Stimulated activated CD8-positive, alpha-beta memory T cell treated with anti-CD3 and anti-CD28 coated beads, Interleukin-15, amount 100 ng/mL, for 24 hours (primary cell): ENCODE measurements at places on chromosomes 12 and 14.

DNA sequence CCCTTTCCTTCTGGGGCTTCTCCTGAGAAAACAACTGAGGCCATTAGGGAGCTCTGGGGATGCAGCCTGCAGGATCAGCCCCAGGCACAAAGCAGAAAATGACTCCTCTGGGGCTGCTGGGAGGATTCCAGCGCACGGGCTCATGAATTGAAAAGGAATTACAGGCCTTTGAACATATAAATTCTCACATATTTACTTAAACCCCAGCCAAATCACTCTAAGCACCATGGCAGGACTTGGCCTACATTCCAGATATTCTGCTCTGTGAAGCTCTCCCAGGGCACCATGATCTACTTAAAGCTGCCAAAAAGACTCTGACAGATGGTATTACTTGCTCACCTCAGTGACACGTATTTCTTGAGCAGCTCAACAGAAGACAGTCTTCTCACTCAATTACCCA is 87.2 kb downstream of the ZFC3H1 start:
- no peak for DNase-seq

DNA sequence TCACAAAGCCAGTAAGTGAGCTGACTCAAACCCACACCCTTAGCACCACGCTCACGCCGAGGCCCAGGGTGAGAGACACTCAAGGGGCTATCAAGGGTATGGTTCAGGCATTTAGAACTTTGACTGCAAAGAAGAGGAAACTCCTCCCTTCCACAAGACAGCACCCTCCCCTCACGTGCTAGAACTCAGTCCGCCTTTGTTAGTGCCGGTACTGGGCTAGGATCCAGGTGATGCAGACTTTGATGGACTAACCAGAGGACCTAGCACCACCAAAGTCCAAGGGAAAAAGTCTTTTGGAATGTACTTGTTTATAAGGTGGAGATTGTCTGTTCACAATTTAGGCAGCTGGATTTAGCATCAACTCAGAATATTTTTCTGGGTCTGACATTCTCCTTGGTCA is 33.7 kb downstream of the VWF start:
- DNase-seq = no peak

DNA sequence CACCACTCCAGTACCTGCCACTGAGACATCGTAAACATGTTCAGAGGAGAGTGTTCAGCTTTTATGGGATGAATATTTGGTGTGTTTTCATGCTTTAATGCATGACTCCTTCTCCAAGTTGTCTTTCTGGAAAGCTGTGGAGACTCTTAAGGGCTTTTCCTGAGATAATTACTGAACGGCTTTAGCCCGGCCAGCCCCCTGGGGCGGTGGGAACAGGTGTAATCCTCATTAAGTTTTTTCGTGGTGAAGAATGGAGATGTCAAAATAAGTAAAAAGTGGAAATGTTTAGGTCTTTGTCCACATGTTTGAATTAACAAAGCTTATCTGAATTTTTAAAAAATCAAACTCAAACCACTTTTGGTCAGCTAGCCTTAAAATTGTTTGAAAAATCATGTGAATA is 1.5 kb downstream of the SYNE2 start:
- no peak for DNase-seq

DNA sequence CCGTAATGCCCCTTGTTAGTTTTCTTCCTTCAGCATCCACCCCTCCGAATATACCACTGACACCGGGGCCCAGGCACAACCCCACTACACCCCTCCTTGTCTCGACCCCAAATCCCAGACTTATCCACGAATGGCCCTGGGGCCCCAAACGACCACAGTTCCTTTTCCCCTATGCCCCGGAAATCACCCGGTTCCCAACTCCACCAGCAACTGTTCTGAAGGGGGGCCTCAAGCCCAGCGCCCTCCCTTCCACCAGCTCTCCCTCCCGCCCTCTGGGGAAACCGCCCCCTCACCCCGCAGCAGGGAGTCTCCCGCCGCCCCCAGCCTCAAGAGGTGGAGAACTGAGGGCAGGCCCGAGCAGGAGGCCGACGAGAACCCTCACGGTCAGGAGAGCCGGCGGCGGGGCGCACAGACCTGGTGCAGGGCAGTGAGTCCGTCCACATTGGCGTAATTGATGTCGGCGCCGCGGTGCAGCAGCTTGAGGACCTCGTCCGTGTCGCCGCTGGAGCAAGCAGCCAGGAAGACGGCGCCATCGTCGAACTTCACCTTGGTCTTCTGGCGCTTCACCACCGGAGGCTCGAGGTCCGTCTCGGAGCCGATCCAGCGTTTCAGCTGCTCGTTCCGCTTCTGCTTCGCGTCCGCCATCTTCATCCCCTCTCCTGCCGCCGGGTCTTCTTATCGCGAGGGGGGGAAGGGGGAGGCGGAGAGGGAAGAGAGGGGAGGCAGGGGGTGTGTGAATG is 446 bp downstream of the PPP1R12A start:
- peak; percentile 19 for DNase-seq

GRCh38 chr14:63563370-63564026 is 20.3 kb upstream of the PPP2R5E start:
- DNase-seq = no peak

DNA sequence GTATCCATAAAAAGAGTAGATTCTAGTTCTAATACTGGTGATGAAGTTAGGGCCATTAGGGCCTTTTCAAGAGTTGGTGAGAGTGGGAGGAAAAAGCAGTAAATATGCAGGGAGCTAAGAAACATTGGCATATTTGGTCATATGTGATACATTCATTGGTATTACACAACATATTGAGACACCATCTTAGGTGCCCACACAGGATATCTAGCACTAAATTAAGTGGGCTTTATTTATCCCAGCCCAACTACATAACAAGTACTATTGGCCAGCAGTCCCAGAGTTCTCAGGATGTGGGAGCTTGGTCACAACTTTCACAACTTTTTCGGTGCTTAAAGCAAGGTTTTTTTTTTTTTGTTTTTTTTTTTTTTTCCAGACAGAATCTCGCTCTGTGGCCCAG is 2.0 kb upstream of the ING4 start:
- no peak for DNase-seq

DNA sequence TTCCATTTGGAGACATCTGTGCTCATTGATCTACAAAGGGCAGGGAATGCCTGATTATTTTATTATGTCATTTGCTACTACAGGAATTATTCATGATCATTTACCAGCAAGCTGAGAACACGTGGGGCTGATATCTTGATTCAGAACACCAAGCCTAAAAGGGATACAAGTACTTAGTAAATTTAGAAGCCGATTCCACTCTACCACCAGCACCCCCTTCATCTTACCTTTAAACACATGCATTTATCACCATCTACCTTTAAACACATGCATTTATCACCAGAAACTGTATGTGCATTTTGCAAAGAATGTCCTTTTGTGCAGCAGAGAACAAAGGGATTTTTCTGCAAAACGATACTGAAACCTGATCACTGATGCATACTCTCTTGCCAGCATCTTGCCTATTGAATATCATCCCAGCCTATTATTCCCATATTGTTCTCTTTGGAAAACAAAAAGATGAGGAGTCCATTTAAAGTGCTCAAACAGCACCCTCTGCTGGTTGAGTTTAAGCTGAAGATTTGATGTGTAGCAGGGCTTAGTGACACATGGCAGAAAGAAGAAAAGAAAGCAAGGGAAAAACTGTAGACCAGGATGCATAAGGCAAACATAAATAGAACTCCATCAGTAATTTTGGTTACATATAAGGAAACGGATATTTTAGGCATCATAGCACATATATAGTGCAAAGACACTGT is 132.6 kb upstream of the PLEKHG7 start:
- no peak for DNase-seq

- no peak for DNase-seq
Observed at GRCh38 chr12:61891632-61892031, 368.6 kb upstream of the USP15 start.

DNA sequence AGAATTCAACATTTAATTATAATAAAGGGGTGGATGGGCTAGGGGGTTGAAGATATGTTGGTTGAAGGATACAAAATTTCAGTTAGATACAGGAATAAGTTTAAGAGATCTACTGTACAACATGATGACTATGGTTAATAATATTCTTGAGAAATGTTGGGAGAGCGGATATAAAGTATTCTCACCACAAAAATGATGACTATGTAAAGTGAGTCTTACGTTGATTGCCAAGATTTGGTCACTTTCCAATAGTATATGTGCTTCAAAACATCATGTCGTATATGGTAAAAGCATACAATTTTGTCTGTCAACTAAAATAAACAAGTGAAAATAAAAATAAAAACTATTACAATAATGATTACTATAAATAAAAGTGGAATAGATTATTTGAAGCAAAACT is 802.0 kb downstream of the C12orf50 start:
- no peak for DNase-seq

DNA sequence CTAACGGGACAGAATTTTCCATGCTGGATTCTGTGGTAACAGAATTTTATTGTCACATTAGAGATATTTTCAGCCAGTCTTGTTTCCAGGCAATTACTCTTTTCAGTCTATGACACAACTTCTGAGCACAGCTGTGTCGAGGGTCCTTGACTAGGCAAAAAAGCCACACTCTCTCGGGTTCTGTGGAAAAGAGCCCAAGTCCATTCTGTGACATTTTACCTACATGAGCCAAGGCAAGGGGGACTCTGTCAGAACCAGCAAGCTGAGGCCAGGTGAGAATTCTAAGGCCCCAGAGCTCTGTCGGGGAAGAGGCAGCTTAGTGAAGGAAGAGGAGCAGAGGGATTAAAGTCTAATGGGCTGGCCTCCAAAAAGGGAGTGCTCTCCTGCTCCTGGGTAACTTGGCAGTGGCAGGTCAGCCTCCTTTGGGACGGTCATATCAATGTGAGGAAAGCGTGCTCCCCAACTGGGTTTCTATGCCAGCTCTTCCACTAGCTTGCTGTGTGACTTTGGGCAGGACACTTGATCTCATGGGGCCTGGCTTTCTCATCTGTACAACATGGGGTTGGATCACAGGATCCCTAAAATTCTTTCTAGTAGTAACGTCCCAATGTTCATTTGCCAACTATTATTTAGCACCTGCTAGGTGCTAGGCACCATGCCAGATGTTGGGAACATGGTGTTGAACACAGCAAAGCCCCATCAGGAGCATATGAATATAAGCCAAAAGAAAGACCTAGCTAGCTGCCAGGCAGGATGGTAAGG is 16.0 kb upstream of the RIC8B start:
- no peak for DNase-seq

DNA sequence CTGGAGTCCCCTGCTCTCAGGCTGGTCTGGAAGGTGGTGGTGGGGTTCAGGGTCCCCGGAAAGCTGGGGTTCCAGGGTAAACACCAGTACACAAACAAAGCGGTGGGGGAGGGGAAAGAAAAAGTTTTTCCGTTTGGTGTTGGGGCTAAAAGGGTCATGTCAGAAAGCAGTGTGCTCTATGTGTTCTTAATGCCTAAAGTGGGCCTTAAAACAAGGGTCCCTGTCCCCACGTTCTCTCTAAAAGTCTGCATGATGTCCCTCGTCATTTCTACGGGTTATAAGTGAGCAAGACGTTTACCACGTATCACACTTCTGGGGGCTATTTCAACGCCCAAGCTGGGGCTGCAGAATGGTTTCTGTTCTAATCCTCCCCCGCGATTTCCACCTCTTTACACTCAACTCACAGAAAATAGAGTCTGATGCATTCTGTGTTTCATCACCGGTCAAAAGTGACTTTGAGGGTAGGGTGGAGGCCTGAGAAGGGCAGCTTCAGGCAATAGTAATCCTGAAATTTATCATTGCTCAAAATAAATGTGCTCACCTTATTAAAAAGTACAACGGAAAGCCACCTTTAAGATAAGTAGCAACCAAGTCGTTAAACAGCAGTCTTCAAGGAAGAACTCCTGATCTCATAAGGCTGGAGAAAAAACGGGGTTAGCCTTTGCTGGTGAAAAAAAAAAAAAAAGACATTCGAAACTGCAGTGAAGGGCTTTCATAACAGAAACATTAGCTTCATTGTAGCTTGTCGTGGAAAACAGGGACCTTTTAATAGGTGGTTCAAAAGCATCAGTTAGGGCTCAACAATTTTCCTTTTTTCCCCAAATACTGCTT is 63.9 kb upstream of the PTGR2 start:
- DNase-seq = no peak

- DNase-seq = no peak
Observed at GRCh38 chr12:4293966-4294505, 20.5 kb downstream of the CCND2 start.

DNA sequence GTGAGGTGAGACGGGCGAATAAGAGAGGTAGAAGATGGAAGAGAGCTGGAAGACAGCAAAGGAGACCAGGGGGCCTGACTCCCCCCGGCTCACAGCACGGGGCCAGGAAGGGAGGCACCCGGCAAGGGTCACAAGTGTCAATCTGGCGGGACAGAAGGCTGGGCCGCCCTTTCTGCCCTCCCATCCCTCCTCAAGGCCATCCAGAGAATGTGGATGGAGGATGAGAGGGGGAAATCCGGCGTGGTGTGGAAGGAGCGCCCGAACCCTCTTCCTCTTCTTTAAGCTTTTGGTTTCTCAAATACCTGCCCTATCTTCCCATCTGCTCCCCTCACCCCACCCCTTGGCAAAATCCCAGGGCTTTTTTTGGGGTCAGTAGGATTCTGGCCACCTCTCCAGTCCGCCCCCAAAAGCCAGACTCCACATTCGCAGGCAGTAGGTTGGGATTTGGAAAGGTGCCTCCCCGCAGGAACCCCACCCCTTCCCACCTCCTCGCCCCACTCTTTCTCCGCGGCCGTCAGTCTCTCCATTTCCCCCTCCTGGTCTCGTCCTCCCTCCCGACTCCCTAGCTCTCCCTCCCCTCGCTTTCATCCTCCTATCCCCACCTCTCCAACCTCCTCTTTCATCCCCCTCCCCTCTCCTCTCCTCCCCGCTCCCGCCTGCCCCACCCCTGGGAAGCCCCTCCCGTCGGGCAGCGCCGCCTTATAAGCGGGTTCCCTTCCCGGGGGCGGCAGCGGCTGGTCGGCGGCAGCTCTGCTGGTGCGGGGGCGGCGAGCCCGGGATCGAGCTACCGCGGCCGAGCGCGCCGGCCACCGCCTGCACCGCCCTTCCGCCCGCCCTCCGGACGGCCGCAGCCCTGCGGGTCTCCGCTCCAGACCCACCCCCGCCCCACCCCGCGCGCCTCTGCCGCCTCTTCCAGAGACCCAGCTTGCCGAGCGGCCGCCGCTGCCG is at the start of gene PTMS:
Gene PTMS, plus strand, starts transcription at position 730 of the 948 bp plus-strand sequence. CDS start 343 bp downstream, outside the sequence.
- DNase-seq = no peak

GRCh38 chr14:35991356-35991755 is 165.2 kb downstream of the BRMS1L start:
- no peak for DNase-seq

GRCh38 chr14:66099931-66100330 is 386.2 kb upstream of the CCDC196 start:
- DNase-seq = no peak

GRCh38 chr12:19461999-19462398 is 22.7 kb downstream of the AEBP2 start:
- no peak for DNase-seq

GRCh38 chr12:51471111-51471864 is 46.7 kb downstream of the SLC4A8 start:
- DNase-seq = no peak

- no peak for DNase-seq
Observed at GRCh38 chr14:99800781-99801180, 7.6 kb downstream of the EML1 start.

GRCh38 chr14:89957791-89958190 is 2.1 kb downstream of the TDP1 start:
- DNase-seq = no peak

DNA sequence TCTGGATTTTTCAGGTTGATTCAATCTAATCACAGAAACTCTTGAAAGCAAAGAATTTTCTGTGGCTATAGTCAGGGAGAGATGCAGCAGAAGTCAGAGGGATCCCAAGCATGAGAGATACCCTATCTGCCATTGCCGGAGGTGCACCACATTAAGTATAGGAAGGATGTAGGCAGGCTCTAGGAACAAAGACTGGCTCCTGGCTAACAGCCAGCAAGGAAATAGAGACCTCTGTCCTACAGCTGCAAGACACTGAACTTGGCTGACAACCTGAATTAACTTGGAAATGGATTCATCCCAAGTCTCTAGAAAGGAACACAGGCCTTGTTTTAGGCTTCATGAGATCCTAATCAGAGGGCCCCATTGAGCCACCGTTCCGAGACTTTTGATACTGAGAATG is 364.9 kb upstream of the FLRT2 start:
- DNase-seq = no peak
